ENCODE measurements at places on chromosomes 6 and 20.

- no peak for DNase-seq
These were observed 367.2 kb downstream of the EPM2A start for GRCh38 chr6:145368075-145368474.

GRCh38 chr6:101129851-101130250 is 248.7 kb upstream of the ASCC3 start:
- no peak for DNase-seq

GRCh38 chr6:22451962-22452361 is 117.4 kb upstream of the HDGFL1 start:
- no peak for DNase-seq

DNA sequence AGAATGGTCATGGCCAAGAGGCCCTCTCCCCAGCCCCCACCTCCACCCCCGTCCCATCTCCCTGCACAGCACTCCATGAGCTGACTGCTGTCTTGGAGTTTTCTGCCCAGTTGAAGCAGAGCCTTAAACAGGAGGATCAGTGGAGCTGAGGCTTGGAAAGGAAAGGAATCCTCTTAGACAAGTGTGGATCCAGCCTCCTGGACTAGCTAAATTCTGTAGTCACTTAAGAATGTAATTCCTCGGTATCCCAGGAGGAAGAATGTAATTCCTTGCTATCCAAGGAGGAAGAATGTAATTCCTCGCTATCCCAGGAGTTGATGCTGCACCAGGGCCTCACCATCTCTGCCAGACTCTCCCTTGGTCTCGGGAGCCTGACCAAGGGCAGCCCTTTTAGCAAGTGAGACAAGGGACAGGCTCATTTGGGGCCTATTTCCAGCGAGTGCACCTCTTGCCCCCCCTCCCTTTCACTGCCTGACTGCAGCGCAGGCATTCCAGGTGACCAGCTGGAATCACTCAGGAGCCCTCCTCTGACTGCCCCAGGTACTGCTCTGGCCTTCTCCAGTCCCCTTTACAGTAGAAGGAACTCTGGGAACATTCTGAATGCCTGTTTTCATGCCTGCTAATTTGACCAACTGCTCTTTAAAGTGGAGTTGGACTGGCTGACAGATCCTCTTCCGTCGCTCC is 76.2 kb downstream of the TCP11 start:
- DNase-seq, result no peak

GRCh38 chr20:19713822-19714578 is 44.1 kb upstream of the RIN2 start:
- DNase-seq, result no peak

DNA sequence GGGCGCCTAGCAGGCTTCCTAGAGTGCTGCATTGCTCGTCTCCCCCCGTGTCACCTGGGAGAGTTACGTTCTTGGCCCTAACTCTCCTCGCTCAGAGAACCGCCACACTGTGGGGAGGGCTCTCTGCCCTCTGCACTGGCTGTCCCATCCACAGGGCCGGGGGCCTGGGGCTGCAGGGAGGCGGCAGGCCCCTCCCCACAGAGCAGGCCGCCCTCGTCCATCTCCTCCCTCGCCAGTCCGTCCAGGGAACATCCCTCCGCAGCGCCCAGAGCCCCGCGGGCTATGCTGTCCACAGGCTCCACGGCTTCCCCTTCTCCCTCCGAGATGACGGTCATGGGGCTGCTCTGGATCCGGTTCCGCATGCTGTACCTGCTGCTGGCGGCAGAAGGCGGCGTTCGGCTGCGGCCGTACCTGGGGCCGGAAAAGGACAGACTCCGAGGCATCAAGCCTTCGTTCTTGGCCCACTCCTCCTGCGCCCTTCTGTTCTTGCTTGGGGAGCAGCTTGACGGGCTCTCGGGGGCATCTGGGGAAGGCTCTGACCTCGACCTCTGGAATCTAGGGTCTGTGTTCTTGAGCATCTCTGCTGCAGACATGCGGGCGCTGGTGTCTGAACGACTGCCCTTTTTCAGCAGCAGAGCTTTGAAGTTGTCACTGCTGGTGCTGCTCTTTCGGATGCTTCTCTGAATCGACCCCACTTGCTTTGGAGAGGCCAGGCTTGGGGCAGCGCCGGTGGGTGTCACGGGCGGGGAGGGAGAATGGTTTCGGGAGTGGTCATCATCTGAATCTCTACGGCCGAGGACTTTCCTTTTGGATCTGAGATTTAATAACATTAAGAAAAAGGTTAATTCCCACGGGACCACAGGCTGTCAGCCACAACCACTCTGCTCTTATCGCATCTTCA is 20.2 kb downstream of the HEBP2 start:
- DNase-seq, result no peak

GRCh38 chr20:9087531-9088217 is 18.8 kb downstream of the PLCB4 start:
- DNase-seq, result no peak

- DNase-seq, result no peak
These were observed 34.0 kb upstream of the INSM1 start for GRCh38 chr20:20333866-20334265.

GRCh38 chr20:21100578-21101452 is 5.3 kb downstream of the LINC00237 start:
- peak; percentile 14 for DNase-seq

DNA sequence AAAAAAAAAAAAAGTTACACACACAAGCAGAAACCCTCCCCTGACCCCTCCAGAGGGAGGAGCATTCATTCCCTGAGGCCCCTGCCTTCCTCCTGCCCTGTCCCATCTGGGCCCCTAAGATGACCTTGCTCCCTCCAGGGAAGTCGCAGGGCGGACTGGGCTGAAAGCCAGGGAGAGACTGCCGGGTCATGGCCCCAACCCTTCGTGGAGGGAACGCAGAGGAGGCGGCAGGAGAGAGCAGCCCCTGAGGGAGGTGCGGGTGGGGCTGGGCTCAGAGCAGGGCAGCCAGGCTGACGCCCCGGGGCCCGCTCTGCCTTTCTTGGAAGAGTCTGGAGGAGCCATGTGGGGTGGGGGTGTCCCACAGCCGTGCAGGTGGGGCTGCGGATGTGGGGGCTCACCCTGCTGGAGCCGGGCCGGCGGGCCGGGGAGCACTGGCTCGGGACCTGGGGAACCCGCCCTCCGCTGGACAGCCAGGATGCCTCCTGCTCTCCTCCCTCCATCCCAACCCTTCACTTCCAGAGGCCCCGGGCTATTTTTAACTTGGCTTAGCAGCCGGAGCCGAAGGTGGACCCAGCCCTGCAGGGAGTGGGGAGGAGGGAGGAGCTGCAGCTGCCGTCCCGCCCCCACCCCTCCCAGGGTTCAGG is 15.0 kb upstream of the ABHD16B start:
- no peak for DNase-seq

All from stimulated activated CD4-positive, alpha-beta T cell treated with anti-CD3 and anti-CD28 coated beads, Interleukin-4, amount 100 ng/mL, for 4 hours (primary cell).